HuH-7 (cell line): ENCODE measurements at places on chromosomes 3 and 15.

GRCh38 chr3:4981665-4982494 is 2.6 kb downstream of the BHLHE40 start:
- DNase-seq, result peak; percentile 81

DNA sequence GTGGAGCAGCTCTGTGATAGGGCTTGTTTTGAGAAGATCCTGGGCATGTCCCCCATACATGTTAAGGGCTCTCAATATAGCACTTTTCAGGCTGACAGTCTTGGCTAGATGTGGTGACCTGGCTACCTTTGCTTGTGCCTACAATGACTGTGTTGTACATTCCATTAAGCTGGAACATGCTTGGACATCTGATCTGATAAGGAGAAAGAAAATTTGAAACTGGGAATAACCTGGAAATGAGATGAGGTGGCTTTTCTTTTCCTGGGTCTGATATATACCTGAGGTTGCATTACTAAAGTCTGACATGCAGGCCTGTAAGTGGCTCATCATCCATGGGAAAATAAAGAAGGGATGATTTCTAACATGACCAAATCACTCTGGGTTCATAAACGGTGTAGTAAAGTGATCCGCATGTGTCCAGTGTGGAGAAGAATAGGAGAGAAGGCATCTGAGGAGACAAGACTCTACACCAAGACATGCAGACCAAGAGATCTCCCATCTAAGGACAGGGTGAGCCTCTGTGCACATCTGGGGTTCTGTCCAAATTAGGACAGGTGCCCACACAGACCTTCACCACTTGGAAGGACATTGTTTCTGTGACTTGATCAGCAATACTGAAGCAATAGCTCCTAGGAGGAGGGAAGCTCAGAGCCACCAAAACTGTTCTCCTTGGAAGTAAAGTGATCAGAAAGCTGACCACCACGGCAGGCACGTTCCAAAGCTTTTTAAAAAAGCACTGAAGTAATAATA is 62.0 kb downstream of the KLHL6 start:
- no peak for DNase-seq

GRCh38 chr15:46146002-46146401 is 511.2 kb downstream of the SQOR start:
- DNase-seq, result no peak

GRCh38 chr3:8536096-8537056 is 34.8 kb downstream of the LMCD1 start:
- no peak for DNase-seq

GRCh38 chr3:111976254-111976653 is 2.6 kb upstream of the ABHD10 start:
- no peak for DNase-seq

- no peak for DNase-seq
These were observed 6.4 kb upstream of the SNUPN start for GRCh38 chr15:75631935-75632334.

DNA sequence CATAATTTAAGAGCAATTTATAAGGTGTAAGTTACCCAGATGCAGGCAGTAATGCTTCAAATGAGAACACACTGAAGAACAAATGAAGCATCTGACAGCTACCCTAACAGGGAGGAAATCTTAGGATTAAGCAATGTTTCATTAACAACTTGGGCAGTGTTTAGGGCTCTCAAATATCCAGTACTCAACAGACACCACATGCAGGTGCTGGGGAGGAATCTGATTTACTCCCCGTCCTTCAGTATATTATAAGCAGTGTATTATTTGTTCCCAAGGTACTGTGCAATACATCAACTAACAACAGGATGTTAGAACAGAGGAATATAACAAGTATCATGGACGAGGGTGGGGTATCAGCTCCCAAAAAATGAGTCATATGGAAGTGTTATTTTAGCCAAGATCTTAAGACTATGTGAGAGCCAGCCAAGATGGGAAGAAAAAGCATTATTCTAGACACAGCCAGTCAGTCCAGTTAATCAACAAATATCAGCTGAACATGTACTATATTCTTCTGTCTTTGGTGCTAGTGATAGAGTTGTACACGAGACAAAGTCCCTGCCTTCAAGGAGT is 20.4 kb downstream of the BTBD1 start:
- no peak for DNase-seq

GRCh38 chr3:37124435-37124834 is 49.9 kb downstream of the LRRFIP2 start:
- DNase-seq, result no peak

- DNase-seq, result no peak
These were observed 58.8 kb downstream of the ITPR1 start for GRCh38 chr3:4551794-4552442.

GRCh38 chr15:63945007-63945788 is 101.1 kb downstream of the DAPK2 start:
- DNase-seq, result peak; percentile 71

DNA sequence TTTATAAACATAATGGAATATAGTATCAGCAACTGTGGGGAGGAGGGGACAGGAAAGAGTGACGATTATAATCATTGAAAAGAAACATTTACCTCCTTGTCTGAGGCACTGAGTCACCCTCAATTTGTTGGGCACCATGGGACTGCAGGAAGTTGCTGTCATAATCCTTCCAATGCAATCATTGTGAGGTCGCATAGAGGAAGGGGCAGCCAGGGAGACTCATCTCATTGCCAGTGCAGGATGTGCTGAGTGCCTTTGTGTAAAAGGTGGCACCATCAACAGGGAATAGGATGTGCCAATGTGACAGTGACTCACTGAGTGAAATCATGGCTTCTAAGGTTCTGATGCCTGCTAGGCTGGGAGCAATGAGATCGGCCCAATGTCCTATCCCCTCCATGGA is 300.4 kb upstream of the ADAMTS9 start:
- DNase-seq, result no peak

GRCh38 chr3:134419214-134419959 is 45.1 kb upstream of the AMOTL2 start:
- peak; percentile 69 for DNase-seq

DNA sequence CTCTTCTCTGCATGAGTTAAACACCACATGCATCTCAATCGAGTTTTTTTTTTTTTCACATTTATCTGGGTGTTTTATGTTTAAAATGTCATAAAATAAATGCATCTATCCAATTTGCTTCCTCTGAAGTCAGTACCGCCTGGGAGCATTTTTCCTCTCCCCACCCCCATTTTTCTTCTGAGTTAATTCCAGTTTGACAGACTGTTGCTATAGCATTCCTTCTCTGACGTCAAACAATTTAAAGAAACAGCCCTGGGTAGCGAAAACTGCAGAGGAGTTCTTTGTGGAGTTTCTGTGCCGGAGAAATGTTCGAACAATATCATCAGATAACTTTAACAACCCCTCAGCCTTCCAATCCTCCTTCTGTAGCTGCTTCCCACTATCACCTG is 900 bp upstream of the GNB4 start:
- no peak for DNase-seq

- no peak for DNase-seq
These were observed 38.9 kb upstream of the CLRN1 start for GRCh38 chr3:151011427-151011826.

- DNase-seq, result no peak
These were observed 189.3 kb downstream of the NFKBIZ start for GRCh38 chr3:102038477-102039142.

- no peak for DNase-seq
These were observed 194.6 kb downstream of the ADAMTSL3 start for GRCh38 chr15:83848315-83849050.

DNA sequence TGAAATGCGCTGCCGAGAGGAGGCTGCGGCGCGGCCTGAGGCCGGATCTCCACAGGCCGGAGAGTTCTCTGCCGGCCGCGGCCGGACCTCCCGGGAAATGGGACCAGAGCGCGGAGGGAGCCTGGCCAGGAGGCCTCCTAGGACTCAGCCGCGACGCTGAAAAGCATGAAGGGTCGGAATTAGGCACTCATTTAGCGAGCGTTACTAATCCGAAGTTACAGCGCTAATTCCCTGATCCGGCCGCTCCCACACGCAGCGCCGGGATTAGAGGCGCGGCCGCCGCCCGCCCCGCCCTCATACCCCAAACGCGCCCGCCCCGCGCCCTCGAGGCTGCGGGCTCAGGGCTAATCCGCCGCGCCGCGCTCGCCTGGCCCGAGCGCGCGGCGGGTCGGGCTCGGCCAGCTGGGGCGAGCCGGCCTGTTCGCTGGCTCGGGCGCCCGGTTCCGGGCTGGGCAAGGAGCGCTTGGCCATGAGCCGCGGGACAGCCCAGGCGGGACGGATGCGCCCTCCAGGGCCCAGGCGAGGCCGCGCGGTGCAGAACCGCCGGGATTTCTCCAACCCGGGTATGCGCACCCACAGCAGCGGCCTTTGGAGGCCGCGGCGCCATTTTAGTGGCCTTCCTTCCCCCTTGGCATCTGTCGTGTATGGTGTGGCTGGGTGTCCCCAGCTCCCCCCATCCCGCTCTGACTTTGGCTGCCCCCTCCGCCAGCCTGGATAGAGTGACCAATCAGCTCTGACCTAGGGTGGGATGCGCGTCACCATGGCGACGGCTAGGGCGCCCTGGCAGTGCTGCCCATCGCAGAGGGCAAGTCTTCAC is 36.8 kb upstream of the POLG start:
- no peak for DNase-seq

GRCh38 chr3:119187266-119187665 is 13.9 kb downstream of the UPK1B start:
- no peak for DNase-seq

GRCh38 chr15:39052323-39052705 is 487.7 kb upstream of the RASGRP1 start:
- DNase-seq, result no peak

DNA sequence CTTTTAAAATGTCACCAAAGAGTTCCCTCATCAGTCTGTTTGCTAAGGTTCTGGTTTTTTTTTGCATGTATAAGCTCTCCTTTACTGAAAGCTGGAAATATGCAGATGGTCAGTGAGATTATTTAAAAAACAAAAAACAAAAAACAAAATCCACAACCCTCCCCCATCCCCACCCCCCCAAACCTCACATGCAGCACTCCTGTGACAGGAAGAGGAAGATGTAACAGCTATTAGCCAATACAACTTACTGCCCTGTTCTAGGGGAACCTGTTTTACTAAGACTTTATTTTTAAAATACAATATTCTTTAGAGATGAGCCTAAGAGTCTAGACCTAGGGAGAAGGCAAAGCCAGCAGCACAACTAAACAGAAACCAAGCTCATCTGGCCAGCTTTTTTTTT is 39.5 kb downstream of the ANP32A start:
- no peak for DNase-seq

DNA sequence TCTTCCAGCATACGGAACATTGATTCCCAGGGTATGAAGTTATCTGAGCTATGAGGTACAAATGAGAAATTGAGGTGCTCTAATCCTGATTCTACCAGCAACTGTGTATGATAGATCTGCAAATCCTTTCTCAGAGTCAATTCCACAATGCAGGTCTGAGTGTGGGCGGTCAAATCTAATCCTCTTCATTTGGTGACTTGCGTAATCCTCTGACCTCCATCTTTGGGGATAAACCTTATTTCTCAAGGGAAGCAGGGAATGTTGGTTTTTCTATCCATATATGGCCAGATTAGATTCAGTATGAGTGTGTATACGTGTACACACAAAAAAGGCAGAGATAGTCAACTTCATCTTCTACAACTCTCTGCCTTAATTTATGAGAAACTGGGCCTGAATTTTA is 348.4 kb upstream of the IL12A start:
- no peak for DNase-seq

- no peak for DNase-seq
These were observed 928.9 kb upstream of the NR2F2 start for GRCh38 chr15:95401587-95401986.

- DNase-seq, result peak; percentile 65
These were observed 268.3 kb downstream of the UACA start for GRCh38 chr15:70494852-70495571.

- no peak for DNase-seq
These were observed 27.8 kb upstream of the FLNB start for GRCh38 chr3:57980416-57980815.

DNA sequence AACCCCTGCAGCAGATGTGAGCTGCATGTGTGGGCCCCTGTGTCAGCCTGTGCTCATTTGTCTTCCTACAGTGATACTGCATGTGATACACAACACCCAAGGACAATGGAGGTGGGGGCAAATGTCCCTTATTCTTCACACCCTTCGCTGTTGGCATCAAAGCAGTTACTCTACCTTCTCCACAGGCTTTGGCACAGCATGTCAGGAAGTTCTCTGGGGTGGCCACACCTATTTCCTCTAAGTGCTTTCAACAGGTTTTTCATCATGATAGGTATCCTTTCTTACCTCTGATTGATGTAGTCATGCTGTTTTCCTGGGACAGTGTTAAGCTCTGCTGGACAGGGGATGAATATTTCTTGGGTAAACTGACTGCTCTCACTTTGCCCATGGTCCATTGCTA is 29.5 kb downstream of the ZNF662 start:
- DNase-seq, result no peak

GRCh38 chr3:50208677-50209344 is 3.7 kb downstream of the SLC38A3 start:
- DNase-seq, result no peak

DNA sequence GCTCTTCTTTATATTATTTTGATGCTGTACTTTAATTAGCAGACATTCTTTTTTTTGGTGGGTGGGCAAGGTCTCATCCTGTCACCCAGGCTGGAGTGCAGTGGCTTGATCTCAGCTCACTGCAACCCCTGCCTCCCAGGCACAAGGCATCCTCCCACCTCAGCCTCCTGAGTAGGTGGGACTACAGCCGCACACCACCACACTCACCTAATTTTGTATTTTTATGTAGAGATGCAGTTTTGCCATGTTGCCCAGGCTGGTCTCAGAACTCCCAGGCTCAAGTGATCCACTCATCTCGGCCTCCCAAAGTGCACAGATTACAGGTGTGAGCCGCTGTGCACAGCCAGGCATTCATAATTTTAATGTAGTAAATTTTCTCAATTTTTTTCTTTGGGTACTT is 608.1 kb downstream of the ZNF385D start:
- DNase-seq, result no peak

DNA sequence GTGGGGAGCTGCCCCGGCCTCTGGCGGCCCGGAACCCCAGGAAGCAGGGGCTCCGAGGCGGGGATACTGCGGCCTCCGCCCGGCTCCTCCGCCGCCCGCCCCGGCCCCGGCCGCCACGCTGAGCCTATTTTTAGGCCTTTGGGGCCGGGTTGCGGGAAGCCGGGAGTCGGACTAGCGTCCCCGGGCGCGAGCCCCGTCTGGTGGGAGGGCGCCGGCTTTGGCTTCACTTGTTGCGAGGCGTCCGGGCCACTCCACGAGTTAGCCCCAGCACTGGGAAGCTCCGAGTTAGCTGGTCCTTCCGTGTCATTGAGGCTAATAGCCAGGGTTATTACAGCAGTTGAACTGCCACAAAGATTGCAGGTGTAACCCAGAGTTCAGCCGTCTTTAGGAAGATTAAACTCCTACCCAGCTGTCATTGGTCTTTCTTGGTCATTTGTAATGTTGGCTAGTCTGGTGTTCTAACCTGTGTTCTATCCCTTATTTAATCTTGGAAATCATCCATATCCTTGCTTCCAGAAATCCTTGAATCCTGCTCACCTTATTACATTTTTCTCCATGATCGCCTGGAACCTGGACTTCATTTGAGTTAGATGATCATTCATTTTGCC is 791 bp downstream of the GYG1 start:
- DNase-seq, result peak; percentile 20

- DNase-seq, result no peak
These were observed 33.5 kb downstream of the GJD2 start for GRCh38 chr15:34721157-34721801.
